ENCODE measurements at places on chromosomes 13 and 19. TPM values are rescaled to one million over a fixed set of nuclear protein-coding genes. Genes with fewer than 3 reads are reported as not detected.

The ZNF433 gene
- polyA plus RNA-seq: 3.2 TPM

The FCAR gene
- 0.17 TPM for polyA plus RNA-seq

The APOC4 gene
- polyA plus RNA-seq: not detected

The ING1 gene
- polyA plus RNA-seq: 15.4 TPM

The PLPPR2 gene
- polyA plus RNA-seq: 1.4 TPM

The URAD gene
- 30.6 TPM for polyA plus RNA-seq

The ZNF57 gene
- polyA plus RNA-seq: 7.1 TPM

The WDR87 gene
- not detected for polyA plus RNA-seq

The ARL11 gene
- polyA plus RNA-seq: 1.8 TPM

The CADM4 gene
- polyA plus RNA-seq: 5.7 TPM

The NXNL1 gene
- polyA plus RNA-seq: not detected

The ZNF534 gene
- not detected for polyA plus RNA-seq

The MISP gene
- 266 TPM for polyA plus RNA-seq

The SULT2A1 gene
- polyA plus RNA-seq: not detected

The FCER2 gene
- 14.7 TPM for polyA plus RNA-seq

The NUP58 gene
- polyA plus RNA-seq: 13.0 TPM

The ZNF285 gene
- 0.23 TPM for polyA plus RNA-seq

The MAMSTR gene
- 1.0 TPM for polyA plus RNA-seq

The MARCHF2 gene
- polyA plus RNA-seq: 25.8 TPM

The ZNF627 gene
- polyA plus RNA-seq: 6.2 TPM

The WDR88 gene
- not detected for polyA plus RNA-seq

The SIGLEC5 gene
- not detected for polyA plus RNA-seq

The FBXL12 gene
- polyA plus RNA-seq: 22.4 TPM

The MED26 gene
- 4.6 TPM for polyA plus RNA-seq

The TSSK6 gene
- polyA plus RNA-seq: 1.2 TPM

The KLK15 gene
- polyA plus RNA-seq: 10.2 TPM

The ZNF547 gene
- polyA plus RNA-seq: not detected

Data from sigmoid colon (tissue), 7 donors.